Stimulated activated CD4-positive, alpha-beta T cell treated with anti-CD3 and anti-CD28 coated beads, Interleukin-1b, Interleukin-23, amount 100 ng/mL, for 4 hours (primary cell): ENCODE measurements at places on chromosomes 2 and 18.

- DNase-seq = no peak
Measured at GRCh38 chr2:42195559-42195958, 26.4 kb downstream of the EML4 start.

- no peak for DNase-seq
Measured at GRCh38 chr2:222057347-222058073, 241.3 kb downstream of the PAX3 start.

- DNase-seq = no peak
Measured at GRCh38 chr2:16173893-16174692, 233.7 kb downstream of the MYCN start.

GRCh38 chr2:134449157-134449556, 195.3 kb downstream of the MGAT5 start:
- no peak for DNase-seq

DNA sequence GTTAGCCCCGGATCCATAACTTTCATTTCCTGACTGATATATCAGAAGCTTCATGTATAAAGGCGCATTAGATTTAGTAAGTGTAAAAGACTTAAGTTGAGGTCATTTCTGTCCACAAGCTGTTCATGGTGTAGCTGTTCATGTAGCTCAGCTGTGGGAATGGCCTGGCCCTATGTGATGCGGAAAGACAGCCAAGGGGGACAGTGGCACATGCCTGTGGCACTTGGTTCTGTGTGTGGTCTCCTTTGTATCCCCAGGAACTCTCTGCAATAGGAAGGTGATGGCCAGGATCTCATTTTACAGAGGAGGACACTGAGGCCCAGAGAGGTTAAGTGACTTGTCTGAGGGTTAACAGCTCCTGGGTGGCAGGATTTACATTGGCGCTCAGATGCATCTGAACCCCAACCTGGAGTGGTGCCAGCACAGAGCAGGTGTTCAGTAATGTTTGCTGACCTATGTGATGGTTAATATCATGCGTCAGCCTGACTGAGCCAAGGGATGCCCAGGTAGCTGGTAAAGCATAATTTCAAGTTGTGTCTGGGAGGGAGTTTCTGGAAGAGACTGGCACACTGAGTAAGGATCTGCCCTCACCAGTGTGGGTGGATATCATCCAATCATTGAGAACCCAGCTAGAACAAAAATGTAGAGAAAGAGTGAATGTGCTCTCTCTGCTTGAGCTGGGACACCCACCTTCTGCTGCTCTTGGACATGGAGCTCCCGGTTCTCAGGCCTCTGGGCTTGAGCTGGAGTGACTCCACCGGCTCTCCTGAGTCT, 25.4 kb downstream of the HPCAL1 start:
- DNase-seq = no peak

DNA sequence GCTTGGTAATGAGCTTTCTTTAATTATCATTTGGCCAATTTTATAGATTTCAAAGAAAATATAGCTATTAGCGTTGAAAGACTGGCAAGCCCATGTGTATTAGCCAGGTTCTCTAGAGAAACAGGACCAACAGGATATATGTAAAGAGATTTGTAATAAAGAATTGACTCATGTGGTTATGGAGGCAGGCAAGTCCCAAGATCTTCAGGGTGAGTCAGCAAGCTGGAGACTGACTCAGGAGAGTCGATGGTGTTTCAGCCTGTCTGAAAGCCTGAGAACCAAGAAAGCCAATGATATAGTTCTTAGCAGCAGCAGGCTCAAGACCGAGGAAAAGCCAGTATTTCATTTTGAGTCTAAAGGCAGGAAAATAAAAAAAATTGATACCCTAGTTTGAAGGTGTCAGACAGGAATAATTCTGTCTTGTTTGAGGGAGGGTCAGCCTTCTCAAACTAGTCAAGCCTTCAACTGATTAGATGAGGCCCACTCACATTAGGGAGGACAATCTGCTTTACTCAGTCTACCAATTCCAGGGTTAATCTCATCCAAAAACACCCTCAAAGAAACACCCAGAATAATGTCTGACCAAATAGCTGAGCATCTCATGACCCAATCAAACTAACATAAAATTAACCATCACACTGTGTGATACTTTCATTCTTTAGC, 78.3 kb upstream of the CRIM1 start:
- DNase-seq = no peak

DNA sequence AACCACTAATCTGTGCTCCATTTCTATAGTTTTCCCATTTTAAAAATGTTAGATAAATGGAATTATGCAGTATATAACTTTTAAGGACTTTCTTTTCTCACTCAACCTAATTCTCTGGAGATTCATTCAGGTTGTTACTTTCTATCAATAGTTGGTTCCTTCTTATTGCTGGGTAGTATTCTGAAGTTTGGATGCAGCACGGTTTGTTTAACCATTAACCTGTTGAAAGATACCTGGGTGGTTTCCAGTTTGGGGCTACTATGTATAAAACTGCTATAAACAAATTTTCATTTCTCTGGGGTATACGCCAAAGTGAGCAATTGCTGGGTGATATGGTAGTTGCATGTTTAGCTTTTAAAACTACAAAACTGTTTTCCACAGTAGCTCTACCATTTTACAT, 39.1 kb upstream of the MAPRE2 start:
- DNase-seq = no peak

GRCh38 chr2:189372688-189373257, 68.5 kb upstream of the WDR75 start:
- no peak for DNase-seq

DNA sequence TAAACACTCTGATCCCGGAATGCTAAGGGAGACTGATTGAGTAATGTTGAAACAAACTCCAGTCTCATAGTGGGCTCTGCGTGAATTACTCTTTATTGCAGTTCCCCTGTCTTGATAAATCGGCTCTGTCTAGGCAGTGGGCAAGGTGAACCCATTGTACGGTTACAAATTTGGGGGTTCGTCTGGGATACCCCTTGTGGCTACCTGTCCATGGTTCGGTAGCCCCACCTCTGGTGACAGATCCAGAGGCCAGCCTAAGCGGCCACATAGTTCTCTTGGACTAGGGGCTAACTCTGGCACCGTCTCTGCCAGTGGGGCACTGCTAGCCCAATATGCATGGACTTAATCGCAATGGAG, 1.1 kb upstream of the STARD7 start:
- DNase-seq = no peak

DNA sequence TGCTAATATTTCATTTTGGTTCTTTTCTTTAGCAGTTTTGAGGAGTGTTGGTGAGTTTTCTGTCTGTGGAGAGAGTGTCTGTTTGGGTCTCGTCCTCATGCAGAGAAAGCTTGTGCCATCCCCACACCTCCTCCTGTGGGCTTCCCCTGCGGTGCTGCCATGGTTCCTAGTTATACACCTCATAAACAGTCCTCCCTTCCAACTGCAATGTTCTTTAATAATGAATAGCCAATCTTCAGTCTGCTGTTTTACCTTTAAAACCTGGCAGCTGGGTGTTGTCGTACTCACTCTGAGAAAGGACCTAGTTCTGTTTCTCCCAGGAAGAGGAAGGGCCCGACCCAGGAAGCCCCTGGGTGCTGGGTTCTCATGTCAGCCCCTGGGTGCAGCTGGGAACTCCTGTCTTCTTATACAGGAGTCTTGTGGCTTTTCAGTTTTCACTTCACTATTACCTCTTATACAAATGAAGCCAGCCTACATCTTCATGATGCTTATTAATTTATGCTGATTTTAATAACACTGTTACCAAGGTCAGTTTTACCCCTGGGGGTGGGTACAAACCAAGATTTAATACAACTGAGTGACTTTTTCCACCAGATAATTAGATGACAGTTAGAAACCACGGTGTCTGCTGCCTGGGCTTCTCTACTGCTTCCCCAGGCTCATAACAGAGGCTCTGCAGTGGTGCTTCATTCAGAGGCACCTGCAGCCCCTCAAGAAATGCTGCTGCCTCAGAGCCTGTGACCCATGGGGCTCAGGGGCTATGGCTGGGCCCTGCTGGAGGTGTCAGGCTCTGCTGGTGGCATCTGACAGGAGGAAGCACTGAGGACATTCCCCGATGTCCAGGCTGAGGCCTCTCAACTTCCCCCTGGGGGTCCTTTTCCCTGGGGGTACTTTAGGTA, 59.1 kb downstream of the COA5 start:
- DNase-seq = no peak

DNA sequence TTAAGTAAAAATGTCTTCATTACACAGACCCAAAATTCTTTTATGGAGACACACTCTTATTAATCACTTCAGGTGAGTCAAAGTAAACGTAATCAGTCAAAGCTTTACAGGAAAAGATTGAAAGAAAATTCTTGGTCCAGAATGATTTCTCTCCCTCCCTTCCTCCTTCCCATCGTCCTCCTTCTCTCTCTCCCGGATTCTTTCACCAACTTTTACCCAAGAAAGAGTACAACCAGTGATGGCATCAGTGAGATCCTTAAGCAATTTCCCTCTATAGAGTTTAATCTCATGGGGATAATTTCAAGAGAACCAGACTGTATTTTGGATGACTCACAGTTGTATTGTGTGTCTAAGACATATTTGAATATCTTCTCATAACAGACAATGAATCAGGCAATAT, 258.1 kb downstream of the ALK start:
- DNase-seq = no peak

DNA sequence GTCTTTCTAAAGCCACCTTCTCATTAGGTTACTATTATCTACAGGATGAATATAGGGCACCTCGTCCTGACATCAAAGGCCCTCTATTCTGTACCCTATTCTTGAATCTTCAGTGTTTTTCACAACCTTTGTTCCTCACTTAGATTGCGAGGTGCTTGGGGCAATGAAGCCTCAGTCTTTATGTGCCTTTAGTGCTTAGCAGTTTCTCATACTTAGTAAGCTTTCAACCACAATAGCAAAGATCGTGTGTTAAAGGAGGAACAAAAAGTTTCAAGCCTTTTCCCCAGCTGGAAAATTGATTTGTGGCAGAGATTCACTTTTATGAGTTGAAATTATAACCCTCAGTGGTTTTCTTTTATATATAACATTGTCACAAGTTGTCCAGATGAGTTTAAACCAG, 226.9 kb downstream of the MYO3B start:
- DNase-seq = no peak

- no peak for DNase-seq
Measured at GRCh38 chr2:6915399-6915798, 1.8 kb upstream of the RNF144A start.

DNA sequence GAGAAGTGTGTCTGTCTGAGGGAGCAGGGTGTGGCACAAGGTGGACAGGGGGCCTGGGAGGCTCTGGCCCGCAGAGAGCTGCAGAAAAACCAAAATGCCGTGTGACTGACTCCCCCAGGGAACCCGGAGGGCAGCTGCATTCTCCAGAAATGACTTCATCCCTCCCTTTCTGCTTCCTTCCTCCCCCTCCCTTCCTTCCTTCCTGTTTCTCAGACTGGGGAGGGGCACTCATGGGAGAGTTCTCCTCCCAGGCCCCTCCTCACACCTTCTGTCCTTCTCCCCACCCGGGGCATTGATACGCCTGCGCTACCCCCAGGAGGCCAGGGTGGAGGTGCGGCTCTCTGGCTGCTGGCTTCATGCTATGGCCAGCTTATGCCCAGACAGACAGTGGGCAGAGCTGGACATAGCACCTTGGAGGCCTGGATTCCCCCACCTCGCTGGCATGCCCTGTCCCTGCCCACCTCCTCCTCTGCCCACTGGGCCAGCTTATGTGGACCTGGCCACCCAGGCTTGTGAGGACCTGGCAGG, 8.2 kb upstream of the GPR17 start:
- no peak for DNase-seq

- no peak for DNase-seq
Measured at GRCh38 chr18:8519102-8519501, 90.1 kb upstream of the RAB12 start.

DNA sequence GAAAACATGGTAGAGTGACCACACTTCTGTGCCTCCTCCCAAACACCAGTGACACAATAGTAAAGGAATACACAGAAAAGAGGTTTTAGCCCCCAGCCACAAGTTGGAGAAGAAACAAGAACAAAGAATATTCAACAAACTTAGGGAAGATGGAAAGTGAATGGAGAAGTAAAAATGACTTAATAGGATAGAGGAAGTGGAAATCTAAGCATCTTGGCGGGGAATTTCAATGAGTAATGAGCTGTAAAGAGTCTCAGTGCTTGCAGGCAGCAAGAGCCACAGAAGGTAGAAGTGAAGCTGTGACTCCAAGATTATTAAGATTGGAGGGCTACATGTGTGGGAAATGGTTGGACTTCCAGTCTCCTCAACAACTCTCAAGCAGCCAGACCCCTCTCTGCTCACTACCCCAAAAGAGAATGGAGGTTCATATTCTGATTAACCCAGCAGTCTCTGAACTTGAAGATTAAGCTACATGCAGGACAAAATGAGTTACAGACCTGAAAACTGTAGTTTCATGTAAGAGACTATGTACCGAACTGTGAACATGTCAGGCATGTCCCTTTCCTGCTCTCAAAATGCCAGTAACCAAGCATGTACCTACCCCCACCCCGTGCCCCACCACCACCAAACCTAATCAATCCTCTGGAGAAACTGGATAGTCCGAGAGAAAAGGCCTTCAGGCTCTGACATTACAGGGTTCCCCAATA, 16.9 kb upstream of the HNRNPLL start:
- no peak for DNase-seq

GRCh38 chr2:31193806-31194205, 23.5 kb downstream of the CAPN14 start:
- no peak for DNase-seq

DNA sequence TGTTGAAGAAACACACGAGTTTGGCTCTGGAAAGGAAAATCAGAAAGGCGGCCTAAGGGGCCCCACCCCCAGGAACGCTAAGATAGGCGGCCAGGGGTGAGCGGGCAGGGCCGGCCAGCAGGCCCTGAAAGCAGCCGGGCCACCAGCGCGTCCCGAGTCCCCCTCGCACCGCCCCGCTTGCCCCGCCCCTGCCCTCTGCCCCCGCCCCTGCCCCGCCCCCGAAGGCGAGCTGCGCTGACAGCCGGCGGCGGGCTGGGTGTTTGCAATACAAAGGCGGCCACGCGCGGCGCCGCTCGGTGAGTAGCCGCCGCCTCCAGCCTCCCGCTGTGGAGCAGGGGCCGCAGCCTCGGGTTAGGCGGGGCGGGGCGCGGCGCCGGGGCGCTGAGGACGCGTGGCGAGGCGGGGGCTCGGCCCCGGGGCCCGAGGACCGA, at the start of gene LPIN1:
LPIN1 (plus strand) TSS at position 257 of the 431 bp plus-strand sequence. CDS start 18,910 bp downstream, outside the sequence.
- peak; percentile 85 for DNase-seq
